ENCODE measurements at places on chromosomes 6 and 20.

GRCh38 chr6:141906569-141907080 is 226.1 kb upstream of the GJE1 start:
- DNase-seq, result no peak

DNA sequence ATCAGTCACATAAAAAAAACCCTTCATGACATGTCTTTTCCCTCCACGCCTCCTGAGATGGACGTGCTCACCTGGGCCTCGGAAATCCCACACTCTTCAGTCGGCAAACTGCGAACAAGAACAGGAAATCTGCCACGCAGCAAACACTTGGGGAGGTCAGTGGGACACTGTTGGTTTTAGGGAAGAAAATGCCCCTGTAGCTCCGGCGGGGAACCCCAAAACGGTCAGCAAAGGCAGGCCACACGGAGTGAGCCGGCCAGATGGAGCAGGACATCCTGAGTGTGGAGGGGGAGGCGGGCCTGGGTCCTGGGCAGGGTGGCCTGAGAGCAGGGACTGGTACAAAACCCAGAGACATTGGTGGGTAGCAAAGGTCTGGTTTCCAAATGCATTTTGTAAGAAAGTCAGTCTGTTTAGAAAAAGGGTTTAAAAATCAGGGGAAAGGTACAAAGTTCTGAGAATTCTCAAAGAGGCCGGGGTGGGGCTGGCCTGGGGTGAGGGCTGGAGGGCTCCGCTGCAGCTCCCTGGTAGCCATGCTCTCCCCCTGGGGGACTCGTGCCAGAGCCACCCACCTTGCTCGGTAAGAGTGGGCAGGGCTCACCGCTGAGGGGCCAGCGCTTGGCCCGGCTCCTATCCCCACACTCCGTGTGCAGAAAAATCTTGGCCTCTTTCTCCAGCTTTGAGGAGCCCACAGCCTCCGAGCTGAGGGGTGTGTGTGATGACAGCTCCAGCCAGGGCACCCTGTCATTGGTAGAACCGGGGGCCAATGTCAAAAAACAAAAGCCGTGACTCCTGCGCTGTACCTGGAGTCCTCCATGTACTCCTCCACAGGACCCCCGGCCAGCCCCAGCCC is 5.2 kb downstream of the SLC2A4RG start:
- DNase-seq, result no peak

DNA sequence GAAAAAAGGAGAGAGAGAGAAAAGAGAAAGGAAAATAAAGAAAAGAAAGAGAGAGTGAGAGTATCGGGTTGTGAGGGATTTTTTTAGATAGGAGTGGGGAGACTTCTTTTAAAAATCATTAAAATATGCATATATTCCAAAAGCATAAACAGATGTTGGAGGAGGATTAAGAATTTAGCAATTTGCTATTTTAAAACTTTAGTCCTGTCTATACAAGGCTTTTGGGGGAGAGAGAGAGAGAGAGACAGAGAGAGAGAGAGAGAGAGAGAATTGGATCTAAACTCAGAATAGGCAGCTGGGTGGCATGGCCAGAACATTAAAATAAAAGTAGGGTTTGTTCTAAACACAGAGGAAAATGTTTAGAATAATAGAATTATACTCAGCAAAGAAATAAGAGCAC is 72.1 kb downstream of the SOD2 start:
- DNase-seq, result no peak

- no peak for DNase-seq
These were observed 634 bp downstream of the ITPA start for GRCh38 chr20:3209946-3210317.

- DNase-seq, result no peak
These were observed 175.0 kb downstream of the HAO1 start for GRCh38 chr20:7765221-7765620.

Measured in left hindlimb (tissue), 1 donor.